ENCODE measurements at places on chromosomes 16 and 17.

GRCh38 chr17:76452127-76452659 is 759 bp downstream of the UBE2O start:
- no peak for DNase-seq

- no peak for DNase-seq
Measured at GRCh38 chr16:24980077-24980793, 34.9 kb downstream of the ARHGAP17 start.

DNA sequence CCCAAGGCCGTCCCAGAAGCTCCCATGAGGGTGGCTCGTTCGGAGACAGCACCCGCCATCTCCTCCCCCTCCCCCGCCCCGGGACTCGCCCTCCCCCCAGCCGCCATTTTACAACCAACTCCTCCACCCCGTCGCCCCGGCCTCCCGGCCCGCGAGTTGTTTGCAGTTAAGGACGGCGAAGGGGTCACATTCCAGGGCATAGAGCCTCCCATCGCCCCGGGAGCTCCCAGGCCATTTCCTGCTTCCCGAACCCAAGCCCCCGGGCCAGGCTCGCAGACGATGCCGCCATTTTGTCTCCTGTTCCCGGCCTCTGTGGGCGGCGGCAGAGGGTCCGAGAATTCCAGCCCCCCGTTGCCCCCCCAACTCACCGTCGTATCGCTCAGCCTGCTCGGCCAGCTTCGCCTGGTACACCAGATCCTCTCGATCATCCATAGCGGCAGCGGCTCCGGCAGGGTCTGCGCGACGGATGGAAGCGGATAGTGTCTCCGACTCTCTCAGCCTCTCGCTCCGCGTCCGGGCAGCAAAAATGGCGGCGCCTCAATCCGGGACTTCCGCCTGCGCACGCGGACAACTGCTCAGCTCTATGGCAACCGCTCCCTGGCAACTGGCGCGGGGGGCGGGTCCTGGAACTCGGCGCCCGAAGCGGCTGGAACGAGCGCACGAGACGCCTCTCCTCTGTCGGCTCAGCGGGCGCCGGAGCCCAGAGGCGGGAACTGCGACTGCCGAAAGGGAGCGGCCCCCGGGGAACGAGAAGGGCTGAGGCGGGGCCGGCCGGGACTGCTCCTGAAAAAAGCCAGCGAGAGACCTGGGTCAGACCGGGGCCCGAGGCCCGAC is at the start of gene YWHAE:
TSS of gene YWHAE (minus strand) at position 544 of the 834 bp plus-strand sequence. CDS start at position 432, 112 bp downstream.
- DNase-seq: peak; percentile 88

GRCh38 chr17:65198653-65199382 is 61.6 kb downstream of the RGS9 start:
- peak; percentile 65 for DNase-seq

GRCh38 chr17:48374650-48375230 is 55.3 kb downstream of the SKAP1 start:
- no peak for DNase-seq

DNA sequence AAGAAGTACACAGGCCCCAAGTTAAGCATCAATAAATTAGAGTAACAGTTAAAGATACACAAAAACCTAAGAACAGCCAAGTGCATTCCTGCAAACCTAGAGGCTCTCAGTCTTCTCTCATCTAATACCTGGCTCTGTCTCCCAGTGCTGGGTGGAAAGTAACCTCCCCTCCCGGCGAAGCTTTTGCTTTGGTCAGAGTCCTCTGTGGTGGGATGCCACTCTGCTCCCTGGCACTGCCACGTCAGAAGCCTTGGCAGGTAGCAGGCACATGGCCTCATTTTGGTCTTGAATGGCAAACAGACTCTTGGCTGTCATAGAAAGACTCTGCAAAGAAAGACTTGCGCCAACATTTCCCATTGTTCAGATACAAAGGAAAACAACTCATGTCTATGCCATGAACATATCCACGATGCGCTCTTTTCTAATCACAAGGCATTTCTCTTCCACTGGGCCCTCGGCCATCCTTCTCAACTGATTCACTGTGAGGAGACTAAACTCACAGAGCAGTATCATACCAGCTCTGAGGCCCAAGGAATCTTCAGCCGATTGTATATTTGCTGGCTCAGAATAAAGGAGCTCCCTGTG is 21.2 kb downstream of the MTHFSD start:
- no peak for DNase-seq

- DNase-seq: peak; percentile 90
Measured at GRCh38 chr17:40176754-40177110, 538 bp upstream of the RAPGEFL1 start.

GRCh38 chr17:44794851-44795413 is 35.2 kb downstream of the GJC1 start:
- no peak for DNase-seq

DNA sequence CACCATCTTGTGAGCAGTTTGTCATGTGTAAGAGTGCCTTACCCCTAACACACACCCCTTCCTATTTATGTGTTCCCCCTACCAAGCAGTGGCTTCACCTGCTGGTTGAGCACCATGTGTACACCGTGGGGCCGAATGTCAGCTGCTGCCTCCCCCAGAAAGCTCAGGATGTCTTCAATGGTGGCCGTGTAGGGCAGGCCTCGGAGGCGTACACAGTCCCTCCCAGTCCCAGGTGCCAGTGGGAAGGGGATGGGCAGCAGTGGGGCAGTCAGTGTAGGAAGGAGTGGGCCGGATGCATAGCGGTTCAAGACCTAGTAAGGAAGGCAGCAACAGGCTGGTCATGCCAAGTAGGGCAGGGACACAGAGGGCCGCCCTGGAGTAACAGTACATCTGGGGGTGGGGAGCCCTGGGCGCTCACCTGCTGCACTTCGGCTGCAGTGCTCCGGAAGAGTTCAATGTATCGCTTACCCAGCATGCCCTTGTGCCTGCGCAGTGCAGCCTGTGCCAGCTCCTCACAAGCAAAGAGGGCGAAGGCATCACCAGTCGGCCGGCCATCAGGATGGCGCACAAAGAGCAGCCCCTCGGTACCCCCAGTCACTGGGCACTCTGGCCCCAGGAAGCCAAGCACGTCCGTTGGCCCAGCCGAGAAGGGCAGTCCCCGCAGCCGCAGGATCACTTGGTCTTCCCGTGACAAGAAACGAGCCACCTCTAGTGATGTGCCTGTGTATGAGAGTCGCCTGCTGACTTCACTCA is 4.4 kb downstream of the ESRP2 start:
- no peak for DNase-seq

GRCh38 chr17:8465356-8465755 is 29.7 kb downstream of the NDEL1 start:
- no peak for DNase-seq

GRCh38 chr17:38897671-38898290 is 27.6 kb upstream of the LASP1NB start:
- no peak for DNase-seq

DNA sequence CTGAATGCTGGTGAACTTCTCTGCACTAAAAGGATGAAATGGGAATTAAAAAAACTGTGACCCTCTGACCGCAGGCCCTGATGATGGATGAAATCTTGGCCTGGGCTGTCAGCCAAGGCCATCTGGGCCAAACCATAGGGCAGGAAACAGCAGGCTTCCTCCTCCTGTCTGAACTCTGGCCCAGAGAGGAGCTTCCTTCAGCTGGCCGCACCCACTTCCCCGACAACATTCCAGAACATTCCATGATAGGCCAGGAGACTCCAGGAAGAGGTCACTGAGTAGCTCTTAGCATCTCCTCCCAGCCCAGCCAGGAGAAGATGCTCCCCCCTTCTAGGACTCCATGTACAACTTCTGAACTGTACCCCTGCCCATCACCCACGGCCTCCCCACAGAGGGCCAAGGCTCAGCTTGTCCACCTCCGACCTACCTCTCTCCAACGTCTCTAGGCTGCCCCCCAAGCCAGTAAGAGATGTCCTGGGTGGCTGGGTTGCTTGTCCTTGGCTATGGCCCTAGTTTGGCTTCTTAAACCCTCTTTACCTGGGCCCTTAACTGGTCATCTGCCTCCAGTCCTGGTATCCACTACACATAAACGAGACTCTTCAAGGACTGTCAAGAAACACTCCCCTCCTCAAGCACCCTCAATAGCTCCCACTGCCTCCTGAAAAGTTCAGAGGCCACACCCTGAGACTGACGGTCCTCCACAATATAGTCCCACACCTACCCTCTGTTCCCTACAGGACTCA is 1.7 kb downstream of the RPH3AL start:
- no peak for DNase-seq

DNA sequence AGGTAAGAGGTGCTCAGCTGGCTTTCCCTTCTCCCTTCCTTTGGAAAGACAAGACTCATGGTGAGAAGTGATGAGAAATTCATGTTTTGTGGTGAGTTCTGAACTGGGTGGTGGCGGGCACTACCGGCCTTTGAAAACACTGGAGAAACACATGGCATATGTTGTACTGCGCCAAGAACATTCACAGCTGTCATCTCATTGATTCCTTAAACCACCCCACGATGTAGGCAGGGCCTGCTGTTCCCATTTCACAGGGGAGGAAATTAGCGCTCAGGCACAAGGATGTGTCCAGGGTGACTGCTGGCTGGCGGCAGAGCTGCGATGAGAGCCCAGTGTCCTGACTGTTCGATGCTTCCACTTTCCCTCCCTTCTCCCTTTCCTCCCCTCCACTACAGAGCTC is 1.6 kb upstream of the DOC2B start:
- DNase-seq: no peak

GRCh38 chr16:6684076-6684673 is 648.5 kb upstream of the RBFOX1 start:
- no peak for DNase-seq

Data from NCI-H1105 (cell line).